Hindlimb muscle (tissue), 1 donor: ENCODE measurements at places on chromosomes 13 and 19. TPM values are rescaled to one million over a fixed set of nuclear protein-coding genes. Genes with fewer than 3 reads are reported as not detected.

GRCh38 chr13:93201992-93202558, 24.5 kb upstream of the GPC6 start:
- DNase-seq: no peak

- DNase-seq: peak; percentile 45
Measured at GRCh38 chr19:42286349-42287016, 15.4 kb upstream of the PRR19 start.

GRCh38 chr13:78753435-78753834, 94.5 kb upstream of the OBI1 start:
- DNase-seq: no peak

DNA sequence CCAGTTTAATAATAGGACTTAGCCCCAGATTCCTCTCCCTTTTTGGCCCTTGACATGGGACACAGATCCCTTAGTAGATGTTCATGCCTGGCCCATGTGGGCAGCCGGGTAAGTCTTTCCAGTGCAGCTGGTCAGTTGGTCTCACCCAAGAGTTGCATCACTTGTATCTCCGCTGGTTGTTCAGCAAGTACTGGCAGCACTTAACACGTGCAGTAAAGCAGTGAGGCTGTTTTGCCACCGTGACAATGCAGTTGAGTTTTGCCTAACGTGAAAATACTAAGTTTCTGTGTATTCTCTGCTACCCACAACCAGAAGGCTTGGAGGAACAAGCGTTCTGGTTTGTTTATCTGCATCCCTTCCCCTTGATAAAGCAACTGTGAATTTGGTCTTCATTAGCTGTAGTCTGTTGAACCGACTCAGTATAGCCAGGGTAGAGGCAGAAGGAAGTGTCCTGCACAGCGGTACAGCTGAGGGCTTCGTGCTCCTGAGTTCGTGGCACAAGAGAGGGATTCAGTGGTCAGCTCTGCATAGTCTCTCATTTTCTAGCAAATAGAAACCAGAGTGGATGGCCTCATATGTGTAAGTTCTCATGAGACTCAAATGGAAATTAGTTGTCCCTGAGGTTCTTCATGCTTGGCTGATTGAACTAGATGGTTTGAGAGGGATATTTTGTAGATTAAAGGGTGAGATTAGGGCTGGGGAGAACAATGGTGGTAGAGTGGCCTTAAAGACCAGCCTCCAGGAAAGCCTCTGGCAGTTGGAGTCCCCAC, 50.3 kb downstream of the ARHGEF7 start:
- no peak for DNase-seq

GRCh38 chr13:61123538-61124289, 291.9 kb downstream of the PCDH20 start:
- DNase-seq: no peak

Gene EDDM13
- 1.3 TPM for polyA plus RNA-seq

Gene ACP5
- polyA plus RNA-seq: 2.7 TPM

DNA sequence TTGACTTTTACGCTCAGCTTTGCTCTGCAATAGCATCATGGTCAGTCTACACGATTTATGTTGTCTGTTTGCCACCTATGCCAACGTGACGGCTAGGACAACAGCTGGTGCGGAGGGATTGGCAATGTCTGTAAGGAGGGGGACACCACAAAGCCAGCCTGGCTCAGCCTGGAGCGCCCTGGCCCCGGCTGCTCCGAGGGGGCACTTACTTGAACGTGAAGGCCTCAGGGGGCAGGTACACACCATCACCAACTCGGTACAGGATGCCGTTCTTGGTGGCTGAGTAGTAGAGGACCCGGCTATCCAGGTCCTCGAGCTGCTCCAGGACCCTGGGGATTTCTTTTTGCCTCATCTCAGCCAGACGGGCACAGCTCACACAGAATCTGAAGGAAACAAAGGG, 26.4 kb upstream of the EIF3G start:
- DNase-seq: no peak

GRCh38 chr13:66821551-66821950, 408.6 kb downstream of the PCDH9 start:
- DNase-seq: no peak

Gene BIVM
- 30.1 TPM for polyA plus RNA-seq

GRCh38 chr19:2494084-2494446, 18.1 kb downstream of the GADD45B start:
- DNase-seq: no peak

DNA sequence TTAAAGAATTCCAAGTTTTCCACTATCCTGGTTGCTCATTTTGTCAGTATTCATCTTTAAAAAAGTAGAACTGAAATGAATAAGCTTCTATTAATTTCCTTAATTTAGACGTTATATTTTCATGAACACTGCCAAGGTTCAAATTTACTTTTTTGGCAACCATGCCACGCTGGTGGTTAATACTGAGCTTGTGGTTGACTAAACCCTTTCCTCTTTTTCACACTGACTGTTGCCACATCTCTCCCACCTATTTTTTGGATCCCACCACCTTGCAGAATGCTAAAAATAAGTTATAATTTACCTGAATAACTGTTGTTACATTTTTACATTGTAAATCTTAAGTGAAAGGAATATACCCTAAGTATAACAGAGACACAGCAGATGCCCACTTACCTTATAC, 45.0 kb downstream of the FLT3 start:
- DNase-seq: no peak

- no peak for DNase-seq
Measured at GRCh38 chr13:109384491-109385241, 401.7 kb downstream of the IRS2 start.

DNA sequence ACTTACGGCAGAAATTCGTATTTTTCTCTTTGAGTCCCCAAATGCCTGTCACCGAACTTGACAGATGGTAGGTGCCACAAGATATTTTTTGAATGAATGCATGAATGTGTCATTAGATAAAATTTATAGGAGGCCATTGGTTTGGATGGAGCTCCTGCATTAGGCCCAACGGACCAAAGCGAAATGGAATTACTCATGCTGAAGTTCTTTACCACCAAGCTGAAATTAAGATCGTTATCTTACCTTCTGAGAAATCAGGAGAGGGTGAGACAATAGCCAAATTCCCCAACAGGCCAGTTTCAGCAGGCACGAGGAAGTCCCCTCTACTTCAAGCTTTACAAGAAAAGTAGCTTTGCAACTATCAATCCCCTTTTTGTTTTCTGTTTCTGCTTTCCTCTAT, 452.5 kb upstream of the ARGLU1 start:
- no peak for DNase-seq

DNA sequence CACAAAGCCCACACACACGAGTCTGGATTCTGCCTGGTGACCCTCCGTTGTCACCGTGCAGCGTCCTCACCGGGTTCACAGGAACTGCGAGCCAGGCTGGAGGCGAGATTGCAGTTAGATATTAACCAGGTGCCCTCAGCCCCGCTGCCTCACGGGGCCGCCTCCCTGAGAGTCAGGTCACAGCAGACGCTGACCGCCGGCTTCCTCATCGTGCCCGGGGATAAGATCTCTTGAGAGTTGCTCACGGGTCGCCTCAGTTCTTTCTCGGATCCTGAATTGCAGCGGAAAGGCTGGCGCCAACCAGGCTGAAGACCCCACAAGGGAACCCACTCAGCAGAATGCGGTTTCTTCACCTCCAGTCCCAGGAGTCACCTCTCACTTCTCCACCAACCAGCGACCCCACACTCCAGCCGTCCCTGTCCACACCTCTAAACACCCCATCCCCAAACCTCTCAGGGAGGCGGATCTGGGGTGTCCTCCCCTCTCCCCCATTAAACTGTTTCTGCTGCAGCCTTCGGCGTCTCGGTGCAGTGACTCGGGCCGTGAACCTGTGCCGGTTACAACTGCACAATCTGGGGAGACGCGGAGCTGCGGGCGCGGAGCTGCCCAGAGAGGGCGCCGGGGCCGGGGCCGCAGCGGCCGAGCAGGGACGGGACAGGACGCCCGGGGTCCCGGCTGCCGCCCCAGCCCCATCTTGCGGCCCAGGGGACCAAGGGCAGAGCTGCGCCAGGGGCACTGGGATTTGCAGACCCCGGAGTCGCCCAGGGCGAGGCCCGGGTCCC, 591 bp downstream of the ZNF823 start:
- peak; percentile 12 for DNase-seq

- no peak for DNase-seq
Measured at GRCh38 chr13:79810669-79811068, 329.7 kb downstream of the NDFIP2 start.

GRCh38 chr13:77338961-77339401, 12.1 kb upstream of the MYCBP2 start:
- no peak for DNase-seq

Gene HDGFL2
- 88.0 TPM for polyA plus RNA-seq
